ENCODE measurements at places on chromosomes 2 and 18. TPM values are rescaled to one million over a fixed set of nuclear protein-coding genes. Genes with fewer than 3 reads are reported as not detected.

DNA sequence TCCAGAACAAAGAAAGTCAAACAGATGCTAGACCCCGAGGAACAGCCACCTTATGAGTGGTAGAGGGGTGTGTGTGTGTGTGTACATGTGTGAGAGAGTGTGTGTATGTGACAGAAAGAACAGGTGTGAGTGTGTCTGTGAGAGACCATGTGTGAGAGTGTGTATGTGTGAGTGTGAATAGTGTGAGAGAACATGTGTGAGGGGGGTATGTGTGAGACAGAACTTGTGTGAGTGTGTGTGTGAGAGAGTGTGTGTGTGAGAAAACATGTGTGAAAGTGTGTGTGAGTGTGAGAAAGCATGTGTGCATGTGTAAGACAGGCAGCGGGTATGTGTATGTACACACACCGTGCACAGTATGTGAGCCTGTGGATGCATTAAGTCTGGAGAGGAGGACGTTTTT lies 214.3 kb downstream of the SP3 start:
- no peaks in the 10 kb centered on the region for H3K36me3 ChIP-seq
- no peak overlapping the region for H3K4me3 ChIP-seq
- no peaks in the 10 kb centered on the region for H3K4me1 ChIP-seq

GRCh38 chr18:75249672-75250470 lies 39.3 kb downstream of the TSHZ1 start:
- no peaks in the 10 kb centered on the region for H3K36me3 ChIP-seq
- peak overlapping the region; percentile 91 for H3K27ac ChIP-seq
- no peak overlapping the region for H3K4me3 ChIP-seq
- H3K27me3 ChIP-seq = no peaks in the 10 kb centered on the region

- no peaks in the 10 kb centered on the region for H3K4me1 ChIP-seq
- DNase-seq = no peak
- H3K27me3 ChIP-seq = peaks cover 13% of the 10 kb centered on the region
These were observed 19.3 kb upstream of the SLC4A10 start for GRCh38 chr2:161604901-161605300.

The MAL gene
- 117 TPM for total RNA-seq
